C1 segment of cervical spinal cord (tissue), 14 donors: ENCODE measurements at places on chromosomes 3 and 15.

DNA sequence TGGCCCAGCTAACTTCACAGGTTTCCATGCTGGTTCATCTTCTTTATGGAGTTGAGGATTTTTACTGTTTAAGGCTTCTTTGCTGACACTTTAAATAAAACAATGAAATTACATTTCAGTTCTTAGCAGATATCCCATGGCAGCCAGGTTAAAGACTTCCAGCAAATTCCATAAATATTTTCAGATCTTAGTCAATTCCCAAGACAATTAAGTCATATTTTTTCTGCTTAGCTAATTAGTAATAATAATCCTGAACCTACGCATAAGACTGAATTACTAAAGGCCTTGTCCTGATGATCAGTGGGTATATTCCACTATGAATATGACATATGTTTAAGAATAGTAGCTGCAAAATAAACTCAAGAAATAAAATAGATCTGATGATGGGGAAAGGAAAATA, 83.3 kb downstream of the NR2E3 start:
- DNase-seq = no peak

- no peak for DNase-seq
Observed at GRCh38 chr3:83317605-83318004, 1556.2 kb upstream of the GBE1 start.

- no peak for DNase-seq
Observed at GRCh38 chr3:159922193-159922840, 66.3 kb upstream of the IL12A start.

GRCh38 chr3:195129644-195130492, 141.1 kb downstream of the XXYLT1 start:
- no peak for DNase-seq

DNA sequence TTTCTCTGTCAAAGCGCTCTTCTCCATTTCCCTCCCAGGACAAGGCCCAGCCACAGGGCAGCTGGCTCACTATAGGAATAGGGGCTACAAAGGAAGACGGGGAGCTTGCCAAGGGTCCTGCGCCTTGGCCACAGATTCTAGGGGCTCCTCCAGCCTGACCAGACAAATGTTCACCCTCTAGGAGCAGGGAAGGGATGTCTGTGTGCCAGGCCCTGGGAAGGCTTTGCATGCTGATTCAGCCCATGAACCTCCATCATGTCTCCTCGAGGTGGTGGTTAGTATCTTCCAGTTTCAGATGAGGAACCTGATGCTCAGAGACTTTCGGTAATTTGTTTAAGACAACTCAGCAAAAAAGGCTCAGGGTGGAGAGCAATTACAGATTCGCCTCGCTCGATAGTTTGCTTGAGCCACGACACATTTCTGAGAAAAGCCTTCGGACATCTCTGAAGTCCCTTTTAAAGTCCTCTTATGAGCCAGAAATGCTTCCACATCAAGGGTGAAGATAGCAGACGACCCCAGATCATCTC, 110.0 kb downstream of the XXYLT1 start:
- no peak for DNase-seq

- DNase-seq = no peak
Observed at GRCh38 chr3:69370156-69370883, 15.6 kb downstream of the FRMD4B start.

GRCh38 chr3:125478326-125478725, 41.7 kb downstream of the SNX4 start:
- no peak for DNase-seq

DNA sequence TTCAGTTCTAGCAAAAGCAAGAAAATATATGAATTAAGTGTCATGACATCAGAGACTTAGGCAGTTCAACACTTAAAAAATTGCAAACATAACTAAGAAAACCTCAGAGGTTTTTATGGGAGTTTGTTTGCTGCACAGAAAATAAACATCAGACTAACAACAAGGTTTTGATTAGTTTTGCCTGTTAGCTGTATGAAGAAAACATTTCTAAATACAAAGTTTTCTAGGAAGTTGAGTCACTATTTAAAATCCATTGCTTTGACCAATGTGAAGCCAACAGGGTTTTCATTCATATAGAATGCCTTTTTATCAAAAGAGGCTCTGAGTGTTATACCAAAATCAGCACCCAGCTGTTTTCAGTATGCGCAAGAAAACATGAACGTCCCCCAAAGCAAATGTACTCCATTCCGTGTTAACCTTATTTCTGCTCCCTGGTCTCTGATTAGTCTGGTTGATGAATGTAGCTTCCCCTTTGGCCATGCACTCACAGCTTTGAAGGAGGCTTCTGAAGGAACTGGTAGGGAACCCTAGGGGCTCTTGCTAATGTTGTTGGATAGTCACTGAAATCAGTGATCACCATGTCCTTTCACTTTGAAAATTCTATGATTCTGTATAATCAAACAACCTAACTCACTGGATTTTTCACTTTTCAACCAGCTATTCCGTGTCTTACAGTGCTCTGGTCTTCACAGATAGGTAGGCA, 89.6 kb upstream of the TSEN2 start:
- DNase-seq = no peak

DNA sequence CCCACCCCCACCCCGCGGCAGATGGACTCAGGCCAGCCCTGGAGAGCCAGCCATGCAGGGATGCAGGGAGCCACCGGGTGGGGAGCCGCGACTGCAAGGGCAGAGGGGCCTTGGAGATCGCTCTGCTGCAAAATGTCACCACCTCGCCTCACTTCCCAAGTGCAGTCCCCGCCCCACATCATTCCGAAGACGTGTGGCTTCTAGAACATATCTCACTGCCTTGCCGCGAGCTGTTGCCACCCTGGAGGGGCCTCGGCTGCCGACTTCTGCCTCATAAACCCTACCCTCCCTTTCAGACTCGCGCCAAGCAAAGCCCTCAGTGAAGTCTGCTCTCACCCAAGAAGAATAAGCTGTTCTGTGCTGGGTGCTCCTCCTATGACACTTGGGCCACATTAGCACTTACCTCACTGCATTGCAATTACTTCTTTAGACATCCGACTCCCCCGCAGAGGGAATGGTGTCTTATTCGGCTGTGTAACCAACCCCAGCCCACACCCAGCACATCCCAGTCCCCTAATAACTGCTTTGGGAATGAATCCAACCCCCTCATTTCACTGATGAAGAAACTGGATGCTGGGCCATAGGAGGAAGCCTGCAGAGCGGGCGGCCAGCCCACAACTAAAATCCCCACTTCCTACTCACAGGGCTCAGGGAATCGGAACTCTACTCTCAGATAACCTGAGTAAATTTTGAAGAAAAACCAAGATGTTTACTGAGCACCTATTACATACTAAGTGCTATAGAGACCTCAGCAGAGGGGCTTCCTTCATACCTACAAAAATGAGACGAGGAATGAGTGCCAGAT, 8.6 kb downstream of the TLE3 start:
- no peak for DNase-seq

- DNase-seq = no peak
Observed at GRCh38 chr15:101573951-101574350, 78.2 kb downstream of the TM2D3 start.

DNA sequence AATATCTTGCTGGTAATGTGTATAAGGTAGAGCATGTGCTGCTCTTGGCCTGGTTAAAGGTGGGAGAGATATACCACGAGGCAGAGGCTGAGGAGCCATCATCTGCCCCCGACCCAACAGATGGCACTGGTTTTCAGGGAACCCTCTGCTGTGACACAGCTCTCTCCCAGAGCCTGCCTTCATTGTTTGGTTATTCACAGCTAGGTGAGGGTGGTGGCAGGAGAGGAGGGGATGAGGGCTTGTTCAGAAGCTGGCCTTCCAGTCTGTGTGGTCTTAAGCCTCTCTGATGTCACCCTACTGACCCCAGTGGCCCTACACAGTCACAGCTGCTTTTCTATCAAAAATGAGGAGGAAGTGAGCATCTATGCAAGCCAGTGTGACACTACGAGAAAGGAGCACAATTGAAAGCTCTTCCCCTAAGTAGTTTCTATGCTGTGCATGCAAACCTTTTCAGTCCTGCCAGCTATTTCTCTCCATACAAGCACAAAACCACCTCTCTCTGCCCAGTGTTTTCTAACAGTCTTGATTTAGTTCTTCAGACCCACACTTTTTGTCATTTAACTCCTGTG, 258.4 kb upstream of the AGTR1 start:
- DNase-seq = no peak

DNA sequence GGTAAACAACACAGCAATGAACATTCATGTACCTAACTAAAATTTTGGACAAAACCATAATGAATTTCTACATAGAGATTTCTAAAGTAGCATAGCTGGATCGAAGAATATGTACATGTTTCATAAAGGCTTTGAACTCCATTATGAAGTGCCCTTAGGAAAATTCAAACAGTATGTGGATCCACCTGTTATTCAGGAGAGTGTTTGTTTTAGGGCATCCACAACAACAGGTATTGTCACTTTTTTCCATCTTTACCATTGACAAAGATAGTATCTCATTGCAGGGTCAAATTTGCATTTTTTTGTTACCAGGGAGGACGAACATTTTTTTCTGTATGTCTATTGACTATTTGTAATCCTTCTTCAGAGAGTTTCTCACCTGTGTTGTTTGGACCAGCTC, 75.0 kb downstream of the COL6A5 start:
- no peak for DNase-seq

GRCh38 chr3:10337323-10338163, 16.6 kb upstream of the SEC13 start:
- DNase-seq = no peak

GRCh38 chr3:144058713-144059112, 87.1 kb downstream of the DIPK2A start:
- no peak for DNase-seq

DNA sequence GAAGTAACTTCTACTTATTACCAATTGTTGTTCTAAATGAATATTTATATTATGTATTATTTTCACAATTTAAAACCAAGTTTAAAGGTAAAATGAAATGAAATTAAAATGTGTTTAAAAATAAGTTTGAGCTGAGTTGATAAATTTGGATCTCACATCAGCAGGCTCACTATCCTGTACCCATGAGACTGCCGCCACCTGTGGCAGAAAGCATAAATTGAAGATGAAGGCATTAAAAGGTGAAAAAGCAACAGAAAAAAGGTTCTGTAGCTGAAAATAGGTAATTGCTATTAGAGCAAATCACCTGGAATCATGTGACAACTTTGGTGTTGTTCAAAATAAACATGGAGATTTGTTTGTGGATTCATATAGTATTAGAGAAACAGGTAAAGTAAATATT, 133.0 kb upstream of the CADM2 start:
- DNase-seq = no peak

GRCh38 chr3:168220556-168220955, 124.8 kb upstream of the GOLIM4 start:
- DNase-seq = no peak

DNA sequence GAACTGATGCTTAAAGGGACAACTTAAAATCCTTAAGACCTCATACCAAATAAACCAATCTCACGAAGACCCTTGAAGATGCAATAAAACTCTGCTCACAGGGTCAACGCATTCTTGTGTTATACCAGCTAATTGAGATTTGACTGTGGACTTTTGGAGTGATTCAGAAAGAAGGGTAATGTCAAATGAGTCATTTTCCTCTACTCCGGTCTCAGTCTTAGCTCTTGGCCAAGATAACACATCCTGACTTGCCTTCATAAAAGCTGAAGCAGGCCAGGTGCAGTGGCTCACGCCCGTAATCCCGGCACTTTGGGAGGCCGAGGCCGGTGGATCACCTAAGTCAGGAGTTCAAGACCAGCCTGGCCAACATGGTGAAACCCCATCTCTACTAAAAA, 3.8 kb downstream of the PKM start:
- no peak for DNase-seq

DNA sequence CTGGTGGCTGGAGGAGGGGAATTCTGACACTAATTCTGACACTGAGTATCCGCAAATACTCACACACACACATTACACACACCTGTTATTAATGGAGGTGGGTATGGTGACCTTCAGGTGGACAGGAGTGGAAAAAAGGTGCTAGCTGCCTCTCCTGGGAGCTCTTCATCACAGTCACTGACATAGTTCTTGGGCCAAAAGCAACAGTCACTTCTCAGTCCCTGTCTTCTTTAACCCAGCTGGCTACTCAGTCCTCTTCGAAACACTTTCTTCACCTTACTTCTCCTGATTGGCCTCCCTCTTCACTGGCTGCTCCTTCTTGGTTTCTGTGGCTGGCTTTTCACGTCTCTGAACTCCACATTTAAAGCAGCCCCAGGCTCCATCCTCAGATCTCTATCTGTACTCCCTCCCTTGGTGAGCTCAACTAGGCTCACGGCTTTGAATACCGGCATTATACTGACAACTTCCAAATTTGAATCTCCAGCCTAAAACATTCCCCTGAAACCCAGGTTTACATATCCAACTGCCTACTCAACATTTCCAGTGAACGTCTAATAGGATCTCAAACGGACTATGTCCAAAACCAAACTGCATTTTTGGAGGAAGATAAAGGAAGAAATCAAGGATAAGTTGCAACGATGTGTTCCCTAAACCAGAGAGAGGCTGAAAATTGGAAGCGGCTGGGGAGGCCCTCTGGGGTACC, 53.2 kb upstream of the HEG1 start:
- DNase-seq = no peak

DNA sequence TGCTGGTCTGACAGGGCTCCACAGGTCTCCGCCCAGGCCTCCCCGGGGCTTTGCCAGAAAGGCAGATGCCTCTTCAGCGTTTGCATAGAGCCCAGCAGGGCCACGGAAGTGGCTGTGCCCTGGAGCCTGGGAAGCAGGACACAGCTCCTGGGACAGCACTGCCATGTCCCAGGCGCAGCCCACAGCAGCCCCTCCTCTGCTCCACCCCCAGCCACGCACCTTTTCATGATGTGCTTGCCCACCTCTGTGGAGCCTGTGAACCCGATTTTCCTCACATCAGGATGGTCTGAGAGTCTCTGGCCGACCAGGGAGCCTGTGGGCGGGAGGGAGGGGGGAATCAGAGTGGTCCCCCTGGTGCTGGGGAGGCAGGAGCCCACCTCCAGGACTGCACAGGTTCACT, 33.9 kb upstream of the SLC41A3 start:
- DNase-seq = no peak

GRCh38 chr3:50248387-50248786, 12.4 kb downstream of the GNAI2 start:
- no peak for DNase-seq

DNA sequence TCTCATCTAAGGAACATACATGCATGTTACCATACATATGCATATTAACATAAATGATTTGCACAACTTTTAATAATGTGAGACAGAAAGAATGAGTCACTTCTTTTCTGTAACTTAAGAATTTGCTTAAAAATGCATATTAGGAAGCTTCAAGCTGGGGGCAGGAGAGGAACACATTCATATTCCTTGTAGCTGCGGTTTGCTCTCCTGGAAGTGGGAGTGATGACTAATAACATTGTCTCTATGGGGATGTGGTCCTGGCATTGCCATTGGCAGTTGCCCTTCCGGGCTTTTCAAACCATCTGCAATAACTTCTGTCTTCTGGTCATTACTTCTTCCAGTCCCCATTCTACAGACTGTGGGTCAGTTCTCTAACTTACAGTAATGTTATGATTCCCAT, 15.6 kb downstream of the CHST2 start:
- no peak for DNase-seq

GRCh38 chr3:137765310-137766033, 1.4 kb downstream of the SOX14 start:
- no peak for DNase-seq

DNA sequence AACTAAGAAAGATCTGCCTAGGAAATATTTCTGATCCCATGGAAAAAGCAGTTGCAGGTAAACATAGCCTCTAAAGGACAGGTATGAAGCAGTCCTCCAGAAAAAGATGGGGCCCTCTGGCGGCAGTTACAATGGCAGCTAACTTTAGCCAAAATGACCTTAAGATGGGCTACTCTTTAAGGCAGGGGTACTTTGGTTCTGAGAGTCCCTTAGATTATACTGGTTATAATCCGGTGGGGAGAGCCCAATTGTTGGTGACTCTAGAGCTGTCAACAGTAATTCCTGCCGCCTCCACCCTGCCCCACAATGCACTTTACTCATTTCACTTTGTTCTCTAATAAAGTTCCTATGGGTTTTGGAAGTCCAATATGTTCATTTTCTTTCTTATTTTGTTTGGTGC, 412.8 kb upstream of the WNT5A start:
- DNase-seq = no peak
